ENCODE measurements at places on chromosomes 4 and X.

- no peak for DNase-seq
Observed at GRCh38 chrX:15465347-15465746, 27.8 kb downstream of the PIR start.

GRCh38 chrX:11786862-11787261, 28.8 kb downstream of the MSL3 start:
- DNase-seq = no peak

- DNase-seq = no peak
Observed at GRCh38 chr4:81736324-81736723, 264.6 kb upstream of the RASGEF1B start.

DNA sequence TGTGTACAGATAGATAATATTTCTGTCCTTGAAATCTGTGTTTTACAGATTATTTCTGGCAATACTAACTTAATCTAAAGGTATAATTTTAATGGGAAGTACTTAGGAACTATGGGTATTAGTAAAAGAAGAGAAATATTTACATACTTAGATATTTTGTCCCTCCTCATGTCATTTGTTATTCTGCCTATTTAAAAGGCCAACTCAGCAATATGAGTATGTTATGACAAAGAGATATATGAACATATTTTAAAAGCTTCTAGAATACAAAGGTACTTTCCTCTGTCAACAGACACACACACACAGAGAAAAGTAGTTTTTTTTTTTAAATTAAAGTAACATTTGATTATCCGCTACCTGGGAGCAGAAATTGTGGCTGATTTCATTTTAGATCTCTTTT, 7.9 kb downstream of the SLC7A11 start:
- no peak for DNase-seq

DNA sequence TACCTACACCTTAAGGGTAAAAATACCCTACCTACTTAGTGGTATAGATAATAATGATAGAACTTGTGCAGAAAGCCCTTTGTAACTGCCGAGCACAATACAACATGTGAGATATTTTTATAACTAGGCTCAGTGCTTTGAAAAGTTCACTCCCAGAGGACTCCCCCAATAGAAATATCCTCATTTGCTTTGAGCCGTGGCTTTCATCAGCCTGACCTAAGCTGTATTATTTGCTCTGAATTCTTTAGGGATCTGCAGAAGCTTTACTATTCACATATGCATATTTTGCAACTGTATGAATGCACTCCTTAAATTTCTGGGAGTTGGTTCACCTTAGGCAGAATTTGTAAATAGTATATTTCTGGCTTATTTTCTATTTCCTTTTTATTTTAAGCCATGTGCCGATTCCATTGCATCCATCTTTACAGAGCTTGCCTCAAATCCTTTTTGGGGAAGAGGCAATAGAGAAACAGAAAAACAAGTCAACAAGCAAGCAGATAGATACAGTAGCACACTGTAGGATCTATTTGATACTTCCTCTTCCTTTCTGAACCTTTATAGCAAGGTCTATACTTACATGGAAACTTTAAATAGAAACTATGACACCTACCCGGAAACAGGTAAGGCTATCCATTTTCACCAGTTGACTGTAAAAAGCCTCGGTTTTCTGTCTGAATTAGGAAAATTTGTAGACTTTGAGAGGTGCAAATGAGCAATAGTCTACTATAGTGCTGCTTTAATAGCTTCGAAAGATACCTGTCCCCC, 242.5 kb upstream of the VCX3A start:
- no peak for DNase-seq

DNA sequence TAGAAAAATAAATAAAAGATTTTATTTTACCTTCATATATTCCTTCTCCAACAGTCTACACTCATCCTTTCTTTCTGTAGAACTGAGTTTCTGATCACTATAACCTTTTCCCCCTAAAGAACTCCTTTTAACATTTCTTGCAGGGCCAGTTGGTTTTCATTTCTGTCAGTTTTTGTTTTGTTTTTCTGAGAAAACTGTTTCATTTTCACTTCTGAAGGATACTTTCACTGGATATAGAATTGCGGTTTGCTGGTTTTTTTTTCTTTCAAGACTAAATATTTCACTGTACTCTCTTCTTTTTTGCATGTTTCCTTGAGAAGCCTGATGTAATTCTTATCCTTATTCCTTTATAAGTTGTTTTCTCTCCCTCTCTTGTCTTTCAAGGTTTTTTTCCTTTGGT, 90.4 kb upstream of the EOLA2 start:
- no peak for DNase-seq

DNA sequence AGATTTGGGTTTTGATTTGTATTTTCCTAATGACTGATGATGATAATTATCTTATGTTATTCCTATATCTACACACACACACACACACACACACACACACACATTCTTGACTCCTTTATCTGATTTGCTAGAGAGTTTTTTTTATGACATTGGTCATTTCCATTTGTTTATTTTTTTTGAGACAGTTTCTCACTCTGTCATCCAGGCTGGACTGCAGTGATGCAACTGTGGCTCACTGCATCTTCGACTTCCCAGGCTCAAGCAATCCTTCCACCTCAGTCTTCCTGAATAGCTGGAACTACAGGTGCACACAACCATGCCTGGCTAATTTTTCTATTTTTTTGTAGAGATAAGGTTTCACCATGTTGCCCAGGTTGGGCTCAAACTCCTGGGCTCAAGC, 6.7 kb downstream of the ZNF81 start:
- no peak for DNase-seq

DNA sequence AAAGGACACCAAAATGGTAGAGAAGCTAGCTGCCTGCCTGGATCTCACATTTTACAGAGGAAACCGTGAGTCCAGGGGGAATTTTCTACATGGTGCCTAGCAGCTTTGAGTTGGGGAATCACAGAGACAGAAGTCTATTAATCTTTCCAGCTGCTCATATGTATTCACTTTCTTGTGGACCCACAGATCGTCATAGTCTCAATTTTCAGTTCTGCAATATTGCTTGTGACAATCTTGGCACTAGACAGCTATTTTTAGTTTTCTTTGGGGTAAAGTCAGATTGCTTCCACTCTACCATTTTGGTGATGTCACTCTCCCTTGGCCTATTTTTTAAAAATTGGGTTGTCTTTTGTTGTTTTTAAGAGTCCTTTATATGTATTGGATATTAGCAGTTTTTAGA, 233.4 kb upstream of the STK26 start:
- DNase-seq = no peak

DNA sequence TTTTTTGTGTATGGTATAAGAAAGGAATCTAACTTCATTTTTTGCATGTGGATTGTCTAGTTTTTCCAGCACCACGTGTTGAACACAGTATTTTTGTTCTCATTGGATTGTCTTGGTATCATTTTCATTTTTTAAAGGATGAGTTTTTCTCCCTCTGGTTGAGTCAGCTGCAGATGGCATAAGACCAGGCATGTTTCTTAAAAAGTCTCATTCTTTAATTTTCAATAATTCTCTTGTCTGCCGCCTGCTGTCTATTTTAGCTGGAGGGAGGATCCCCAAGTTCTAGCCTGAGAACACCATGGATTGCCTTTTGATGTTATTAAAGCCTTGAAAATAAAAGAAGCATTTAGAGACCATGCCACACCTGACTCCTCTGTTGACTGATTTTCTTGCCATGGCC, 263.8 kb downstream of the ARHGAP24 start:
- no peak for DNase-seq

DNA sequence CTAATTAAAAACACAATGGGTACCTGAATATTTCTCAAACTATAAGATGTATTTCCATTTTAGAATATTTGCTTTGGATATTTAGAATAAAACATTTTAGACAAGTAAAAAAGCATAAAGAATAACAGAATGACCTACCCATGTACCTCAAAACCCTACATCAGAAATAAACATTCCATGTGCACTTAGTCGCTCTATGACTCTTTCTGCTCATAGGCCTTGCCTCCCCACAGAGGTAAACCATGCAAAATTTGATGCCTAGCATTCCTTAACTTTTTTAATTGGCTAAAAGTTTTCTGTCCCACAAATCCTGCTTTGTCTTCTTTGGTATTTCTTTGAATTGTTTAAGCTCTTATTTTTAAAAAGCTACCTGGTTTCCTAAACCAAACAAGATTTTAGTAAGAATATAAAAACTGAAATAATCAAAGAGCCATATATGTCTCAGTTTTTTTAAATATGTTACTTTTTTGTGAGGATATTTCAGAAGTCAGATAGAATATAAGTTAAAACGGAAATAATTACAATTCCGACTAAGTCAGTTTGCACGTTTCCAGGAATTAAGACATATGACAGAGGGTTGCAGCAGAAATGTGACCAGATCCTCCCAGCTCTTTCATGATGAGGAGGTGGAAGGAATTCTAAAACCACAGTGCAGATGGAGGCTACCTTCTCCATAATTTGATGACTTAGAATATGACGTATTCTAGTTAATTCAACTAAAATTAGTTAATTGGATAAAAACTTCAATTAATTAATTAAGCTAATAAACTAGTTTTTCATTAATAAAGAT, 102.5 kb downstream of the FIP1L1 start:
- no peak for DNase-seq

DNA sequence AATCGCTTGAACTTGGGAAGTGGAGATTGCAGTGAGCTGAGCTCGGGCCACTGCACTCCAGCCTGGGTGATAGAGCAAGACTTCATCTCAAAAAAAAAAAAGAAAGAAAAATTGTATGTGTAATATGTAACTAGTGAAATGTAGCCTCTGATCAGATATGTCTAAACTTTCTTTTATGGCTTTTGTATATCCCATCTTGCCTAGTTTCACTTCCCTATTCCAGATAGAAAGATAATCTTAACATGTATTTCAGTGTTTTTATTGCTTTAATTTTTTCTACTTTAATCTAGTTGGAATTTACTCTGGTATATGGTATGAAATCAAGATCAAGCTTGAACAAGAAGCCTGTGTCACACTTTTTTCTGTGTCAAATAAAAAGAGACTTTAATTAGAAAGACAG, 1.9 kb upstream of the ZNF41 start:
- DNase-seq = no peak

Measured in hypothalamus (tissue), 51 donors.